ENCODE measurements at places on chromosomes 13 and 19.

GRCh38 chr19:15287496-15287895, 44.8 kb downstream of the BRD4 start:
- no peak for DNase-seq

DNA sequence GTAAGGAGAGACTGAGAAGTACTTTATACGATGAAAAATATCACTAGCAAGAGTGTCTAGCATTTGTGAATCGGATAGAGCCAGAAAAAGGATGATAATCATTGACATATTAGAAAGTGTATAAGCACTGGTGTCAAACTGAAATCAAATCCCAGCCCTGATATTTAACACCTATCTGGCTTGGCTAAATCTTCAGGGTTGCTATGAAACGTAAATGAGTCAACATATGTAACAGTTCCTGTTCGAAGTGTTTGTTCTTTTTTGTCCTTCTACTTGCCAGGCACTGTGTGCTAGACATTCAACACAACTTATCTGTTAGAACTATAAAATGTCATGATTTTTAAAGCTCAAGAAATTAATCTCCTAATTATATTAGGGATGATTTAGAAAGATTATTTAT, 40.8 kb downstream of the SERPINE3 start:
- no peak for DNase-seq

DNA sequence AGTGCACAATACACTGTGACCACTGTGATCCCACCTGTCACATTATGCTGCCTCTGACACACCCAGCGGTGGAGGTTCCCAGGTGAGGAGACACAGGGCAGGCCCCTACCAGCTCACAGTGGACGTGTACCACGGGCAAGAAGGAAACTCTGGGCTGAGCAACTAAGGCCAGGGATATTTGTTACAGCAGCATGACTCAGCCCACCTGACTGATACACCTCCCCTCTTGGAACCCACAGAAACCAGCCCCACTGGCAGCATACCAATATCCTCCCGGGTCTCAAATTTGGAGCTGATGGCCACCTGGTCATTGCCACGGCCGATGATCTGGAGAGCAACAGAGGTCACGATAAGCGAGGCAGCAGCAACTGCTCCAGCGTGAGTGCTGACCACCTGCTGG, 14.9 kb downstream of the KLC3 start:
- DNase-seq, result no peak

DNA sequence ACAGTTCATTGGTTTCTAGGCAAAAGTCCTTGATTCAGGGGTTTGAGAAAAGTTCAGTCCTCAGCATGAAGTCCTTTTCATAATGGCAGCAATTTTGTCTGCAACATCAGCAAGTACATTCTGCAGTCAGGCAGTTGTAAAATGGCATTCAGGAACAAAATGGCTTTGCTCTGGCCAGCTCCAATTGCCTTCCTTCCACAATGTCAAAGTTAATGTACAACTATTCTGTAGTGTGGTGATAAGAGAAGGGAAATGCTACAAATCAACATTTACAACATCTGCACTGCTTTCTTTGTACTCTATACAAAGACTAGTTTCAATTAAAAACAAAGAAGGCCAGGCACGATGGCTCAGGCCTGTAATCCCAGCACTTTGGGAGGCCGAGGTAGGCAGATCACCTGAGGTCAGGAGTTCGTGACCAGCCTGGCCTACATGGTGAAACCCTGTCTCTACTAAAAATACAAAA, 1.8 kb upstream of the NEK3 start:
- no peak for DNase-seq

DNA sequence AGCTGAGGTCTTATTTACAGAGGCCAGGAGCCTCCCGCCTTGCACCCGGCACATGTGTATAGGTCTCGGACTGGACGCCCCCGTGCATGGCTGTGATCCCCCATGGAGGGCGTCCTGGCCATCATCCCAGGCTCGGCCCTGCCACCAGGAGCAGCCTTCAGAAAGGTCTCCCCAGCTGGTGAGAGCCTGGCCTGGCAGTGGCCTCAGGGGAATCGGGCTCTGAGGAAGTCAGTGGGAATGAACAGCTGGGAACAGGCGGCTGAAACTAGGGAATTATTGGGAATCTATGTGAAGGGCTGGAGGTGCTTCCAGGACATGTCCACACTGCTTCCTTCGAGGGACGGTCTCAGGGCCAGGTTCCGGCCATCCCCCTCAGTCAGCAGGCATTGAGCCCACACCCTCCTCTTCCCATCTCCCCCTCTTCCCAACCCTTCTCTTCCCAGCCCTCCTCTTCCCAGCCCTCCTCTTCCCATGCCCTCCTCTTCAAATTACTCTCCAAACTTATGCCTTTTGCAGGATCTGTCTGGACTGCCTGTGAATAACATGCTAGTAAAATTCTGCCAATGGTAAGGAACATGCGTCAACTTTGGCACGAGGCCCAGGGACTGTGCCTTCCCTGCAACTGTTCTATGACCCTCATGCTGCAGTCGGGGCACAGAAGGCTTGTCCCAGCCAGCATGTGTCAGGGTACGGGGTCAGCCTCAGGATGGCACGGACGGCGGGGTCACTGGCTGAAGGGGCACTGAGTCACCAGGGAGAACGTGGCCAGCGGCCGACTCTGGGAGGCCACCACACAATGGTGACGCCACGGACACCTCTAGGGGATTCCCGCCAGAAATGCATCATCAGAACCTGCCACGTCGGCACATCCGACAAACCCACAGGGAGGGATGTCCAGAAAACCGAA, 24.2 kb upstream of the C13orf46 start:
- no peak for DNase-seq

- no peak for DNase-seq
Observed at GRCh38 chr13:98544104-98544710, 32.7 kb downstream of the STK24 start.

DNA sequence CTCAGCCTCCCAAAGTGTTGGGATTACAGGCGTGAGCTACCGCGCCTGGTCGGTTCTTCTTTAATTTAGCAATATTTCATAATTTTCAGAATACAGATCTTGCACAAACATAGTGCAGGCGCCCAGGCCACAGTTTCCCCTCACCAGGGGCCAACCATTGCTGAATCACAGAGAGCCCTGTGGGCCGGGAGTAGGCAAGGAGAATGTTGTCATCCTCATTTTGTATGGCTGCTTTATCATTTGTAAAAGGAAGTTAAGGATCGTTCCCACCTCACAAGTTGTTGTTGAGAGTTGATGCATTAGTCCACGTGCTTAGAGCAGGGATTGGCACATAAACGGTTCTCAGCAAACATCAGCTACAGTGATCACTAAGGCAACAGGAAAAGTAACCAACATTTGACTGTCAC, 30.2 kb downstream of the MEIS3 start:
- DNase-seq, result no peak

- no peak for DNase-seq
Observed at GRCh38 chr19:36151144-36152018, 866 bp downstream of the COX7A1 start.

- DNase-seq, result no peak
Observed at GRCh38 chr13:107999751-108000150, 215.6 kb downstream of the LIG4 start.

GRCh38 chr19:30557212-30557611, 185.0 kb downstream of the ZNF536 start:
- no peak for DNase-seq

DNA sequence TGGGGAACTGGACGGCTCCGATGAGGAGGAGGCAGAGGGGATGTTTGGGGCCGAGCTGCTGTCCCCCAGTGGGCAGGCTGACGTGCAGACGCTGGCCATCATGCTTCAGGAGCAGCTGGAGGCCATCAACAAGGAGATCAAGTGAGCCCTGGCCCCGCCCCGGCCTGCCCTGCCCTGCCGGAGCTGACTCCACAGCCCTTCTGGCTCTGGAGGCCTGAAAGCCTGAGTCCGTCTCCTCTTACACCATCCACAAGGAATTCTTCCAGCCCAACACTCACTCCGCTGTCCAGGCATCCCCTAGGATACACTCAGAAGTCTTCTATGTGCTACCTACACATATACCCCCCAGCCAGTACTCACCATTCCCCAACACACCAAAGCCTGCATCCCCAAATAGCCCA, 17.4 kb downstream of the PPFIA3 start:
- no peak for DNase-seq

Data from HEK293T (cell line).